CD4-positive, alpha-beta T cell treated with Interferon alpha-2 for 1 hour (primary cell): ENCODE measurements at places on chromosomes 7 and 10.

DNA sequence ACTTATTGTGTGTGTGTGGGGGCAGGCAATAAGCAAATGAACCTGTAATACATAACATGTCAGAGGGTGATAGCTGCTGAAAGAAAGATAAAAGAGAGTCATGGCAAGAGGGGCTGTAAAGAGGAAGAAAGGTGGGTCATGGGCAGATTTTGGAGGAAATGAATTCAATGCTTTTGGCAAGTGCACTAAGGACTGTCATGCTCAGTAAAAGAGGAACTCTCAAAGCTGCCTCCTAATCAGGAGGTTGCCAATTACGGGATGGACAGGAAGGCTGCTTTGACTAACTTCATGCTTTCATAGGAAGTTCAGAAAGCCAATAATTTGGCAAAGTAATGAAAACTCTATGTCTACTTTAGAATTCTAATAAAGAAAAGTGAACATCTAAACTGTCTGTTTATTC, 401.2 kb downstream of the SH2D4B start:
- no peak for DNase-seq

GRCh38 chr10:48990226-48990625, 50.6 kb upstream of the LRRC18 start:
- DNase-seq: no peak

DNA sequence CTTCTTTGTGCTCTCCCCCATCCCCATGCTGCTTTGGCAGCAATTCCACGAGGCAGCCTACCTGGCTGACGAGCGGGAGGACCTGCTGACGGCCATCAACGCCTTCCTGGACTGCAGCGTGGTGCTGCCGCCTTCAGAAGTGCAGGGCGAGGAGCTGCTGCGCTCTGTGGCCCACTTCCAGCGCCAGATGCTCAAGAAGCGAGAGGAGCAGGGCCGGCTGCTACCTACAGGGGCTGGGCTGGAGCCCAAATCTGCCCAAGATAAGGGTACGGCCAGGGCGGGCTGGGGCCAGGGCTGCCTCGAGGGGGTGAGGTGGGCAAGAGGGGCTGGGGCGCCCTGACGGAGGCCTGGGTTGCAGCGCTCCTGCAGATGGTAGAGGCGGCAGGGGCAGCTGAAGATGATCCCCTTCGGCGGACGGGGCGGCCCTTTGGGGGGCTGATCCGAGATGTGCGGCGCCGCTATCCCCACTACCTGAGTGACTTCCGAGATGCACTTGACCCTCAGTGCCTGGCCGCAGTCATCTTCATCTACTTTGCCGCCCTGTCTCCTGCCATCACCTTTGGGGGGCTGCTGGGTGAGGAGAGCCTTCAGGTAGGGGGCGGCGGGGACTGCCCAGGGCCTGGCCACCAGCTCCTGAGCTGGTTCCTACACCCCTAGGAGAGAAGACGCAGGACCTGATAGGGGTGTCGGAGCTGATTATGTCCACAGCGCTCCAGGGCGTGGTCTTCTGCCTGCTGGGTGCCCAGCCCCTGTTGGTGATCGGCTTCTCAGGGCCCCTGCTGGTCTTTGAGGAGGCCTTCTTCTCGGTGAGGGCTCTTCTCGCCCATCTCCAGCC, 9.4 kb downstream of the FASTK start:
- no peak for DNase-seq

GRCh38 chr7:84941291-84941690, 245.6 kb downstream of the SEMA3D start:
- no peak for DNase-seq

DNA sequence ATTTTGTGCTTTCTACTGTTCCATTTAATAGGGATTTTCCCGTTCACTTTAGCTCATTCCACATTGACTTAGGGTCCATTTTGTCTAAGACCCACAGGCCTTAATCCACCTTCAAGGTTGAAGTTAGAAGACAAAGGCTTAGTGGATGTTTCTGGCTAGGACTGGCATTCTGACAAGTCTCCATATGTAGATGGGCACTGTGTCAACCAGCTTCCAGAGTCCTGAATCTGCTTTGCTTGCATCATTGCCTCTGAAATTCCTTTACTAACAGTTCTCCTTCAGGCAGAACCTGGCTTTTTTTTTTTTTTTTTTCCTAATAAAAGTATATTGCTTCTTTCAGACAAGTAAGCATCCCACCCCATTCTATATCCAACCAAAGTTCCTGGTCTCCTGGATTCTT, 69.6 kb upstream of the PDCD4 start:
- DNase-seq: no peak
